ENCODE measurements at places on chromosomes 11 and 22.

GRCh38 chr22:46245511-46245910, 4.6 kb downstream of the CDPF1 start:
- no peak for DNase-seq

DNA sequence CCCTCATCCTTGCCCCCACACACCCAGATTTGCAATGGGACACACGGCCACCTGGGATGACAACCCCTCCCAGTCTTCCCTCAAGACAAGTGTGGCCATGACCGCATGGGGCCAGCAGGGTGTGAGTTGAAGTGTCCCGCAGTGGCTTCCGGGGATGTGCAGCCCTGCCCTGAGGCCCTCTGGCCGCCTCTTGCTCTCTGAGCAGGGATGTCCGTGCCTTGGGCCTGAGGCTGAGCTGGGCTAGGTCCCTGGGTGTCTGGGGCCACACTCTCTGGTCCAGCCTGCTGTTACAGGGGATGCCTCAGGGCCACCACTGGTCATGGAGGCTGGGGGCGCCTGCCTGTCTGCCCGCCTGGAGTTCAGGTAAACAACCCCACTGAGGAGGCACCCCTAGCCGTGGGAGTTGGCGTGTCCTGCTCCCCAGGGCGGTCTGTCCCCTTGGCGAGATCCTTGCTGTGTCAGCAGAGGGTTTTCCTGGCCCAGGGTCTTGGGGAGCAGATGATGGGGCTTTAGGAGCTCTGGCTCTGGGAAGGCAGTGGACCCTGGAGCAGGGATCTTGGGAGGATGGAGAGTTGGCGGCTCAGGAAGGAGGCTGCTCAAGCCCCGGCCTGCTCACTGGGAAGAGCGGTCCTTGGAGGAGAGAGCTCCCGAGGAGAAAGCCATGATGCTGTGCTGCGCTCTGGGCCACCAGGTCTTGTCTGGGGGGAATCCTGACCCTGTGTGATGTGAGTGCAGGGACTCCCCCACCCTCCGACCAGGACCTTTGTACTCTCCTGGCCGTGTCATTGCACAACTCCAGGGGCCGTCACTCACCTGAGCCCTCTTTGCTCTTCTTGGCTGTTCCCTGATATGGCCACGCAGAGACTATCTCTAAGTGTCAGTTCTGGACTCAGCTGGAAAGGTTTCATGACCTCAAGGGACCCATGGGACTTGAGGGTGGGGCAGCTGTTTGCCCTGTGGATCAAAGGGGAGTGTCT, 67.9 kb downstream of the KCNQ1 start:
- no peak for DNase-seq

GRCh38 chr11:7495882-7496551, 10.7 kb downstream of the OLFML1 start:
- DNase-seq, result no peak

DNA sequence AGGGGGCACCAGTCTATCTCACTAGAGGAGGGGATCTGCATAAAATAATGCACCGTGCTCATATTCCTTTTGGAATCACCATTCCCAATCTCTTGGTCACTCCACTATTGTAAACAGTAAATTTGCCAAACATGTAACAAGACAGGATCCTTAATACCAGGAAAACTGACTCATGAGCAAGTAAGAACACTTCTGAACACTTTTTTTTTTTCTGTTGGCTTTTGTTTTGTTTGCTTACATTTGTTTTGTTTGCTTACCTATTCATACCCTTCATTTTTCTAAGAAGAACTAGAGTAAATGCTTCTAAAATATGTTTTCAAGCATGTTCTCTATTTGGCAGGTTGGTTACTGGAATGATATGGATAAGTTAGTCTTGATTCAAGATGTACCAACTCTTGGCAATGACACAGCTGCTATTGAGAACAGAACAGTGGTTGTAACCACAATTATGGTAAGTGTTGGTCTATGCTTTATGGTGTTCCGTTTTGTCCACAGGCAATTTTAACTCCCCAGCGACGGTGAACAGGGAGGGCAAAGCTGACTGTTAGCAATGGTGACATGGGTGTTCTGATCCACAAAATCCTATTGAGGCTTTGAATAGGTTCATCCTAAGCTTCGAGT, 111.8 kb downstream of the MSANTD4 start:
- DNase-seq, result no peak

DNA sequence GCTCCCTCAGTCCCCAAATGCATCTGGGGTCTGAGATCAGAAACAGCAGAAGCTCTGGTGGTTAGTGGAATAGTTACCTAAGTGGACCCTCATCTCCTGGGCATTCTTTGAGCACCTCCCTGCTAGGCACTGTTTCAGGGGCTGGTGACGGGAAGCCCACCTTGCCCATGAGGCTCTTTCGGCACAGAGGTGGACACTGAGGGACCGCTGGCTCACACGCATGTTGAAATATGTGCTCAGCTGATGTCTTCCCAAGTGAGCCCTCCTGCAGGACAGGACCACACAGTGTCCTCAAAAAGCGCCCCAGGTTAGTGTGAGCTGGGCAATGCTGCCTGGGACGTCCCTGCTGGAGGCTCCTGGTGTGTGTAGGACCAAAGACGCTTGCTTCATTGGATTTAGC, 1379.9 kb downstream of the TBC1D22A start:
- DNase-seq, result no peak

DNA sequence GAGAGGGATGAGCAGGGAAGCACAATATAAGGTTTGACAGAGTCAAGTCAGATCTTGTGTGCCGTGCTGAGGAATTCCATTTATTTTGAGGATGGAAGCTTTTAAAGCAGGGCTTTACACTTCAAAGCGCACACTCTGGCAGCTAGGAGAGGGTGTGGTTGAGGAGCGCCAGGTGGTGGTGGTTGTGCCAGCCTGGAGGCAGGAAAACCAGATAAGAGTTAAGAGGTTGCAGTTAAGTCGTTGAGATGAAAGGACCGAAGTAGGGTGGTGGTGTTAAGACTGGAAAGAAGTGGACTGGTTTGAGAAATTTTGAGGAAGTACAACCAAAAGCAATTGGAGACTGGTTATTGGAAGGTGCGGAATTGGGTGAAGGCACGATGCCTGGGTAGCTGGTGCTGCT, 231.6 kb upstream of the TBCEL start:
- DNase-seq, result no peak

GRCh38 chr11:92750794-92751193, 218.7 kb upstream of the MTNR1B start:
- DNase-seq, result no peak

- no peak for DNase-seq
Observed at GRCh38 chr11:23932485-23932898, 564.4 kb upstream of the LUZP2 start.

DNA sequence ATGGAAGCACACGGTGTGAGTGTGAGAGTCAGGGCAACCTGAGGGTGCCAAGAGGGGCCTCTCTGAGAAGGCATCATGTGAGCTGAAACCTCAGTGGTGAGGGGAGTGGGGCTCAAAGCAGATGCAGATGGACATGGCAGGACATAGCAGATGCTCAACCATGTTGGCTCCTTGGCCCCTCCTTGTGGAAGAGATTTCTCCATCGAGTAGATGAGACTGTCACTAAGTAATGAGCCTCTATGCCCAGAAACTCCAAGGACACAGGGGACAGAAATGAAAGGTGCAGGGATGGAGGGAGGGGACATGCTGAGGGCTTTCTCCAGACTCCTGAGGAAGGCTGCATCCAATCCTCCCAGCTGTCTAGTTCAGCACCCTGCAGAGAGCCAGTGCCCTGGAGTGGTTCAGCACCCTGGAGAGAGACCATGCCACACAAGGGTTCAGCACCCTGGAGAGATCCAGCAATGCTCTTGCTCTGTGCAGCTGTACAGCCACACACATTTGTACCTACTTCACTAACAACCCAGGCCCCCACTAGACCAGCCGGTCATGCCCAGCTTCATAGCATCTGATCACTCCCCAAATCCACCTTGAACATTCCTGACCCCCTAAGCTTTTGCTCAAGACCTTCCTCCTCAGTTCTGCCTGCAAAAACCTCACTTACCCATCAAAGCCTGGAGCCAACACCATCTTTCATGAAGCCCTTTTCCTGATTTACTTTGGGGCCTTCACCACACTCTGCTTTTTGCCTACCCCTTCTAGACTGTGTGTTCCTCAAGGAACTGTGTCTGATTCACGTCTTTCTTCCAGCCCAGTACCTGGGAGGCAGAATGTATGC, 252.0 kb downstream of the CTTN start:
- no peak for DNase-seq

- DNase-seq, result no peak
Observed at GRCh38 chr11:8699903-8700302, 17.3 kb downstream of the RPL27A start.

GRCh38 chr11:96095884-96096303, 172.0 kb upstream of the MTMR2 start:
- DNase-seq, result no peak

DNA sequence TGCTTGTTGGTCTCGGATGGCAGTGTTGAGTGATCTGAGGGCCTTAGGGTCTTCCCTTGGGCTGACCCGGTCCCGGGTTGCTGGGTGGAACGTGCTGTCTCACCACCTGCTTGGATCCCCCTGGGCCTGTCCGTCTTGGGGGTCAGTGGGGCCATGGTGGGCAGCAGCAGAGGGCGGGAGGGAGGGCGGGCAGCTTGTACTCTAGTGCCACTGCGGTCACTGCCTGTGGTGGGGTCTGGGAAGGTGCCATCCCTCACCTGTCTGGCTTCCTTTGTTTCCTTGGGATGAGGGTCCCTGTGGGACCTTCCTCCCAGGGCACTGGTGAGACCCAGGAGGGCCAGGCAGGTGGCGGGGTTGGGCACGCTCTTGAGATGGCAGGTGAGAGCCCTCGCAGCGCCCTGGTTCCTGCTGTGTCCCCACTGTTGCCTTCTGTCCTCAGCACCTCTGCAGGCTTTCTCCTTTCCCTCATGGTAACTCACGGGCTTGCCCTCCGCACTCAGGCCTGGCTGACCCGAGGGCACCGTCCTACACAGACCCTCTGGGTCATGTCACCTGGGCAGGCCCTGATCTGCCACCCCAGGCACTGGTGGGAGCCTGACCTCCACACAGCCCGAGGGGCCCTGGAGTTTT, 34.2 kb downstream of the TBC1D22A start:
- DNase-seq, result no peak

Data from cerebellar nuclear complex (tissue), 1 donor.